Epithelial cell of prostate (primary cell): ENCODE measurements at places on chromosomes 2 and 18.

DNA sequence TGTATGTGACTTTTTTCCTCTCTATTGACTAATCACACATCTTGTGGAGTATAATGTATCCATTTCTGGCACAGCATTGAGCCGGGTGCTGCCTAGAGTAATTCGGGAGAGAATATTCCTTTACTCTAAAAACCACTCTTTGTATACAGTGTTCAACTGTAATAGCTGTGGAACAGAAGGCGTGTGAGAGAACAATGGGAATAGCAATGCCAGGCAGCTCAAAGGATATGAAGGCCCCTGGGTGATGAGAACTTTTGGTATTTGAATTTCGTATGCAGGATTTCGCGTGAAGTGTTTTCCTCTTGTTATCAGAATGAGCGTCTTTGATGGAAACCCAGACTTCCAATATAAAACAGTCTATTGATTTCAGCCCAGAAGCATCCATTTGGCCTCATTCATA, 84.6 kb upstream of the MAP3K20 start:
- DNase-seq = no peak

GRCh38 chr2:170819680-170820664, 3.3 kb downstream of the GAD1 start:
- no peak for DNase-seq

GRCh38 chr2:204065566-204065965, 129.0 kb downstream of the ICOS start:
- DNase-seq = no peak

GRCh38 chr2:10434886-10435819, 13.0 kb downstream of the ODC1 start:
- DNase-seq = no peak

GRCh38 chr2:226694586-226695284, 104.9 kb downstream of the IRS1 start:
- DNase-seq = no peak

DNA sequence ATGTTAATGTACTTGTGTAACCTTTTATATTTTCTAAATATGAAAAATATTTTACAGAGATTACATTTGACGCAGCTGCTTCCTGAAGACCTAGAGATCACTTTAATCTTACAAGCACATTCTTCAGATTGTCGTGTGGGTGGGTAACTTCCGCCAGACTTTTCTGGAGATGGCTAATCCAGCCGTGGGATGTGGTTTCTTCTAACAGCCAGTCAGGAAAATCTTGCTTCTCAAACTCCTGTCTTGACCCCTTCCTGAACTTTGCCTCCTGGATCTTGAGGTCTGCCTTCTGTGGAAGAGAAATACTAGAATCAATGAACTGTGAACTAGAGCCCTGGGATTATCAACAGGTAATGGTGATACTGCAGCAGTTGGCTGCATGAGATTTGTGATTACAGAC, 401.6 kb upstream of the TNP1 start:
- no peak for DNase-seq
